Common myeloid progenitor, CD34-positive (primary cell): ENCODE measurements at places on chromosomes 2 and 18.

GRCh38 chr2:143521396-143521795 is 392.2 kb downstream of the ARHGAP15 start:
- no peak for DNase-seq

- DNase-seq: no peak
Measured at GRCh38 chr18:59549503-59550173, 147.6 kb downstream of the CCBE1 start.

GRCh38 chr2:95315801-95316411 is 18.8 kb downstream of the KCNIP3 start:
- no peak for DNase-seq

DNA sequence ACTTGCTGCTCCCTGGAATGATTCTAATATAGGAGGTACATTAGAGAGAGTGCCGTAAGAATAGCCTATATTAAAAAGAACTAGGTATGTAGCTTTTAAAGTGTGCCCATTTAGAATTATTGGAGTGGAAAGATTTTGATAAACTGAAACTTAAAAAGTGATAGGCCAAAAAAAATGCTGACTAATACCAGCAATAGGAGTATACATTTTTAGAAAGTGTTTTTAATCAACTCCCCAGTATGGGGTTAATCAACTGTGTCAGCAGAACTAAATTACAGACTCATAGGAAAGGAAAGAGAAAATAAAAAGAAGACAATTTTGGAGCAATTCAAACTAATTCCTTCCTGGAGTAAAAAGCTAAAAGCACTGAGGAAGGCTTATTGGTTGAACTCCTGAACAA is 13.3 kb upstream of the MEIS1 start:
- no peak for DNase-seq

DNA sequence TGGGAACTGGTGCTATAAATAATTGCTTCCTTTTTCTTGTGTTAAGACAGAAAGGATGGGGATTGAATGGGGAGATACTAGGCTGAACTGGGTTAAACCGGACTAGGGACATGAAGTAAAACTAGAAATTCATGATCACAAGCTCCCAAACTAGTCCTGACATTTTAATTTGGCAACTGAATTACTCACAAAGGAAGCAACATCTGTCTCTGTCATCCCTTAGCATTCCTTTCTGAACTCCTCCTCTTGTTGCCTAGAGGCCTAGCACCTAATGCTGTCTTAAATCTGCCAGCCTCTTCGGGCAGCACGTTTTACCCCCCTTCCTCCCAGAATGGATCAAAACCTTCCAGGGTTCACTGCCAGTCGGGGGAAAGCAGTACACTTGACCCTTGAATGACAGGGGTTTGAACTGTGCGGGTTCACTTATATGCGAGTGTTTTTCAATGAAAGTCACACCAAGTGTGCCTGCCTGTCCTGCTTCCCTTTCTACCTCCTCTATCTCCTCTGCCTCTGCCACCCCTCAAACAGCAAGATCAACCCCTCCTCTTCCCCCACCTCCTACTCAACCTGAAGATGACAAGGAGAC is 8.2 kb downstream of the KCTD1 start:
- DNase-seq: no peak

DNA sequence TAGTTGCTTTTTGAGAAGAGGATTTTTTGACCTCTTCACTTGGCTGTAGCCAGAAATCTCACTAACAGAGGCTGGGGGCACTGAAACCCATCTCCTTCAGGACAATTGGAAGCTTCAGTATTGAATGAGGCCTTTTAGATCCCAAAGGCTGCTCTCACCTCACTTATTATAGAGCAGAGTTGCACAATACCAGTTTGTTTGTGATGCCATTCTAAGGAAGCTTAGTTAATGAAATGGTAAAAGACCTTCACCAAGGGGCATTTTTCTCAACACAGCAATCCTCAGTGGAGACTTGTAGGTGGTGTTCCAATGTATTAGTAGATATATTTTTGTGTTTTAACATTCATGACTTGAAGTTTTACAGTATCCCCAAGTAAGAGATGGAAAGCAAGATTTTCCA is 71.0 kb upstream of the RFX8 start:
- DNase-seq: no peak

- no peak for DNase-seq
Measured at GRCh38 chr2:240640939-240641338, 15.7 kb downstream of the GPR35 start.

DNA sequence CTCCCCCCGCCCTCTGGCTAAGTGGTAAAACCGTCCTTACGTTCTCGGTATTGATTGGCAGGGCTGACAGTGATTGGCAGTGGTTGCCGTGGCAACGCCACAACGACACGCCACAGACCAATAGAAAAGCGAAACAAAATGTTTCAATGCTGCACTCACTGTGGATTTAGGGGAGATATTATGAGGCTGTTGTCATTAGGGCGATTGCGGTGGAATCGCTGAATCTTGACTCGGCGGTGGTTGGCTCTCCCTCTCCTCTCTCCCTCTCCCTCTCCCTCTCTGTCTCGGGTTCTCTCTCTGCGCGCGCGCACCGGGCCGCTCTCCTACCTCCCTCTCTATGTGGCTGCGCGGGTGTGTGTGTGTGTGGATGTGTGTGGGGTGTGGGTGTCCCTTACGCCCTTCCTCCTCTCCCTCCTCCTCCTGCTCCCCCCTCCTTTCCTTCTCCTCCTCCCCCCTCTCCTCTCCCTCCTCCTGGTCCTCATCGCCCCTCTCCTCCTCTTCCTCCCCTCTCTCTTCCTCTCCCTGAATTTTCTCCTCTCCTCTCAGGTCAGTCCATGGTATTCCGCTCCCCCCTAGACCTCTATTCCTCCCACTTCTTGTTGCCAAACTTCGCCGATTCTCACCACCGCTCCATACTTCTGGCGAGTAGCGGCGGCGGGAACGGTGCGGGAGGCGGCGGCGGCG is at the start of gene SIX3:
SIX3 (plus strand) TSS at position 152 of the 684 bp plus-strand sequence; CDS start at position 555, 403 bp downstream.
- DNase-seq: peak; percentile 65

DNA sequence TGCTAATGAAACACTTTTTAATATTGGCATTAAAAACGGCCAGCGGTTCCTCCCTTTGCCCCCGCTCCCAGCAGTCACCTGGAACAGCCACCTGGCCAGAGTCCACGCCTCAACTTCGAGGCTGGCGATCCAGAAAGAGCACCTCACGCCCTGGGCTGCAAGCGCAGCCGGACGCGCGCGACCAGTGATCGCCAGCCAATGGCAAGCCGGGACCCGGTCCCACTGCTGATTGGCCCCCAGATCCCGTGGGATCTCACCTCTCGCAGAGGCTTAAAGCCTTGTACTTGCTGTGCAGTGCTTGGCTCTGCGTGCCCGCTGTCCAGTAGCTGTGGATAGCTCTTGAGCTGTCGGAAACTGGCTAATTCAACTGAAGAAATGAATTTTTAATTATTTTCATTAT is 4.1 kb upstream of the RBM45 start:
- no peak for DNase-seq

- DNase-seq: no peak
Measured at GRCh38 chr2:181458871-181459270, 1.7 kb downstream of the ITGA4 start.

GRCh38 chr18:65753520-65753919 is 2.7 kb downstream of the CDH7 start:
- DNase-seq: peak; percentile 83

DNA sequence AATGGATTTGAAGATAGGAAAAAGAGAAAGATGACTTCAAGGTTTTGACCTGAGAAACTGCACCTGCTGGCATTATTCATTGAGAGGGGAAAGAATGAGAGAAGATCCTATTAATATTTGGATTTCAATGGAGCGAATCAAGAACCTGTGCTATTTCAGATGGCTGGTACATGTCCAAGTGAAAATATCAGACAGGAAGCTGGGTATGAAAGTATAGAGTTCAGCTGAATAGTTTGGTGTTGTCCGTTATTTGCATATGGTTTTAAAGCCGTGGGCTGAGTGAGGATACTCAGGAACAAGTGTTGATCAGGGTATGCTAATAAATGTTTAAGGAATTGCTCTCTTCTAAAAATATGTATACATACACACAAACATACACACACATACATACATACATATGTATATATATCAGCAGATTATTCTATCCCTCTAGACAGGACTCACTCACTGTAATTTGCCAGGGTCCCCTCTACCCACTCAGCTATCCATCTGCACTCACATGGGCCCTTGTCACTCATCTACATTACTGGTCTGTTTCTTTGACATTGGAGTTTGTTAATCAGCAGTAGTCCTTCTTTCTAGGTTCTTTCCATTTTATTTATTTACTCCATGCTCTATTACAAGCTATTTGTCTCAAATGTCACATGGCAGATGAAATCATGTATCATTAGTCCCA is 33.9 kb upstream of the IKZF2 start:
- no peak for DNase-seq

DNA sequence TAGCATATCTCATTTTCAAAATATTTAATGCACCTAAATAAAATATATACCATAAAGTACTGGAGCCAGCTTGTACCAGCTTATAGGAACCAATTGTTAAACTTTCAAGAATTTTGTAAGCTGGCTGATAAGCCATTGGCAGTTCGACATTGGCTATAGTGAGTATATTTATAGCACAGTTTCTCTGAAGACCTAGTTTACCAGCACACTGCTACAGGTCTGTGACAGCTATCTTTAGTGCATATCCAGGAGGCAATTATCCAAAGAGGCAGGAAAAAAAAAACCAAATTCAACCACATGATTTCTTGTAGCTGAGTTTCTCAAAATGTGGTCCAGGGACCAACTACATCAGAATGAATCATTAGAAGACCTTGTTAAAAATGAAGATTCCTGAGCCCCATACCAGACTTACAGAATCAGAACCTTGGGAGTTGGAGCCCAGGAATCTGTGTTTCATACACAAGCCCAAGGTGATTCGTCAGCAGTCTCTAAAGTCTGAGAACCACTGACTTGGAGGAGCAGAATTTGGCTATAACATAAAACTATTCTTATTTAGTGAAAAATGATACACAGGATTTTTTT is 279.0 kb upstream of the NRP2 start:
- no peak for DNase-seq

GRCh38 chr2:232876161-232876977 is 6.3 kb downstream of the SNORC start:
- peak; percentile 65 for DNase-seq

DNA sequence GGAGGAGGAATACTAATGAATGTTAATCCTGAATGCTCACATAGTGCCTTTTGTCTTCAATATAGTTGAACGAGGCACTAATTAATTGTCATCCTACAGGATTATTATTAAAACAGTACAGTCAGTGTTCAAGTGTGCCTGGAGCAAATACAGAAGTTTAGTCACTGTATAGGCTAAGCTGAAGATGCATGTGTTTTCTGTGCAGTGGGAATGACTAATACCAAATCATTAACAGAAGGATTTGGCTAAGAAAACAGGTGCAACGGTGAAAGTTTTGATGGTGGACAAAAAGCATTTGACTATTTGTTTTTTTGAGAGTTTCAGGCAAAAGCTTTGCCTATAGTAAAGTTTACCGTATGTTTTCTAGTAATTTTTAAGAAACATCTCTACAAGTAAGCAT is 62.8 kb downstream of the DCC start:
- DNase-seq: no peak

GRCh38 chr2:1140389-1141003 is 189.8 kb downstream of the SNTG2 start:
- DNase-seq: peak; percentile 13

GRCh38 chr2:232389327-232389726 is 10.8 kb downstream of the ALPP start:
- DNase-seq: no peak

- DNase-seq: no peak
Measured at GRCh38 chr2:124450481-124450880, 425.4 kb downstream of the CNTNAP5 start.

DNA sequence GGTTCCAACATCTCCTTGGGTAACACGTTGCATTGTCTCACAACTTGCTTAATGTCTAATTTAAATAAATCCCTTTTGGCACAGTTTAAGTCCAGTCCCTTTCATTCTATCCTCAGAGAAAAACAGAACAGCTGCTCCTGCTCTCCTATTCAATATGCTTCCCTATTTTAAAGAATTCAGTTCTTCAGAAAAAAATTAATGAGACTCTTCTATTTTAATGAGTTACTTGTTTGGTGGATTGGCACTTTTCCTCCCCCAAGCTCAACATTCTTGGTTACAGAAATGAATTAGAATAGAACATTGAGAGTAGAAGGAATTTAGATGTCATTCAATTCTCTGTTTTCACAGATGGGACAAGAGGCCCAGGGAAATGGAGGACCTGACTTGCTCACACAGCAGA is 116.9 kb upstream of the ATP8B1 start:
- no peak for DNase-seq

- DNase-seq: no peak
Measured at GRCh38 chr2:45944074-45944473, 292.6 kb downstream of the PRKCE start.

DNA sequence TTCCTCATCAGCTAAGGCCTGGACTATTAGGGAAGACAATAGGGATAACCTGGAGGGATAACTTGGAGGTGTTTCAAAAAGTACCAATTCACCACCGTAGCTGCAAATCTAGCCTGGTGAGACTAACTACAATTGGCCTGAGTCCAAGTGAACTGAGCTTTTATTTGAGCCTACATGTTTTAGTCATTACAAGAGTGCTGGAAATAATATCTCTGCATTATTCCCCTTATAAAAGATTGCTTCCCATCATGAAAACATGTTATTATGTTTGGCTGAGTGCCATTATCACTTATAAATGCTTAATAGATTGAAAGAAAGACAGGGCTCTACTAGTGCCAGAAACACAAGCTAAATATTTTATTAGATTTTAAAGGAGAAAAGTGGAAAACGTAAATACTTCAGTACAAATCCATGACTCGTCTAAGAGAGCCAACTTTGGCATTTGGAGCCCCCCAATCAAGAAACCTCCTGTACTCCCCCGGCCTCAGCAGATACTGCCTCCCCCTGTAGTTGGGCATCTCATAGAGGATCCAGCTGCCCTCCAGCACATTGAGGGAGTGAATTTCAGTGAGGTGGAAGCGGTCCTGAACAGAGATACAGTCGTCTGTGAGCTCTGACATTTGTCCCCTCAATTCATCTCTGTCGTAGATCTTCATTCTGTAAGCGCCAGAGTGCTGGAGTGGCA is 3.6 kb downstream of the CRYGB start:
- no peak for DNase-seq

GRCh38 chr18:23281626-23282436 is 146.5 kb downstream of the CABLES1 start:
- no peak for DNase-seq

DNA sequence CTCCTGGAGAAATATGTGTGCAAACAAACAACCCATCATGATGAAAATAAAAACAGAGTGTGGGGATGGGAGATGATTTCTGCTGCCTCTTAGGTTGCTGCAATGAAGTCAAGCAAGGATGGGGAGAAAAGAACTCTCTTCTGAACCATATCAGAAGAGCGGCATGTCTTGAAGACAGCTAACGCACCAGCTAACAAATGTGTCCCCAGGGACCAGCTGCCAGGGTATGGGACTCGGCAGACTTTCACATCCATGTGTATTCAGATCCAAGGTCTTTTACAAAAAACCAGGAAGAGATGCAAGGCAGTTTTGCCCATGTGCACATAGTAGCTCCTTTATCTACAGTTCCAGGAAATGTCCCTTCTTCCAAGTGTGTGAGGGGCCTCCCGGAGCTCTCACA is 125.4 kb downstream of the CLIP4 start:
- no peak for DNase-seq

DNA sequence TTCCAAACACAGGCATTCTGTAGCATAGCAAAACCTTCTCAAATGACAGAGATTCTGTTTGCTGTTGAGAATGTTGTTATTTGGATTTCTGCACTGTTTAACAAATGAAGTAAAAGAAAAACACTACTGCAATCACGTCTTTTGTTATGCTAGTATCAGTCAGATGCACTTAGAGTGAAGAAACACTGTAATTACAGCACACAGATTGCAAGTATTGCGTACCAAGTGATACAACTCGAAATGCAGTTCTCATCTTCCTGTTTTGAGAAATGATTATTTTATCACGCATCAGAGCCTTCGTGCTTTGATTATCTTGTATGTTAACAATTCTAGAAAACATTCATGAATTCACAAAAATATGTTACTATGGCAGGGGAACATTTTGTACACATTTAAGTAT is 41.8 kb upstream of the KLF11 start:
- DNase-seq: no peak
